ENCODE measurements at places on chromosomes 16 and 17. TPM values are rescaled to one million over a fixed set of nuclear protein-coding genes. Genes with fewer than 3 reads are reported as not detected.

Gene ACTG1
- total RNA-seq, result 1,735 TPM

DNA sequence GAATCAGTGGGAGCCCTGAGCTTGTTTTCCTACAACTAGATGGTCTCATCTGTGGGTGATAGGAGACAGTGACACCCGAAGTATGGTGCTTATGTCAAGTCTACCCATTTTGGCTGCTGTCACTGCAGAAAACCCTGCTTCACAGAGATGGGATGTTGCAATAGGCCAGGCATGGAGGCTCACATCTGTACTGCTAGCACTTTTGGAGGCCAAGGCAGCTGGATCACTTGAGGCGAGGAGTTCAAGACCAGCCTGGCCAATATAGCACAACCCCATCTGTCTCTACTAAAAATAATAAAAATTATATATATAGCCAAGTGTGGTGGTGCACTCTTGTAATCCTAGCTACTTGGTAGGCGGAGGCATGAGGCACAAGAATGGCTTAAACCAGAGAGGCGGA is 2.3 kb upstream of the HERPUD1 start:
- DNase-seq, result no peak

DNA sequence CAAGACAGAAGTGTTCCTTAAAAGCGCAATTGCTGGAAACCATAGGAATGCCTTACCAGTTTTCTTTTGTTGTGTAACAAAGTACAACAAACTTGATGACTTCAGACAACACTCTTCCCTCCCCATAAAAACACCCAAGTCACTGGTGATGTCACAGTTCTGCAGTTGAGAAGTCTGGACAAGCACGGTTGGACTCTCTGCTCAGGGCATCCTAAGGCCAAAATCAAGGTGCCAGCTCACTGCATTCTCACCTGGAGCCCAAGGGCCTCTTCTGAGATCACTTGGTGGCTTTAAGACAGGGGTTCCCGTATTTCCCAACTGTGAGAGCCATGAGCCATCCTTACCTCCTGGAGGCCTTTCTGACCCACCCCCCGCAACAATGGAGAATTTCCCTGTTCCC is 45.6 kb upstream of the MEAK7 start:
- peak; percentile 40 for DNase-seq

GRCh38 chr16:30660424-30661261 is 2.4 kb downstream of the FBRS start:
- peak; percentile 51 for DNase-seq

GRCh38 chr16:6204945-6205344 is 1107.3 kb upstream of the EEF2KMT start:
- no peak for DNase-seq

Gene TBC1D26
- total RNA-seq, result not detected

Gene TAC4
- total RNA-seq, result not detected

Gene PRKCB
- total RNA-seq, result 222 TPM

DNA sequence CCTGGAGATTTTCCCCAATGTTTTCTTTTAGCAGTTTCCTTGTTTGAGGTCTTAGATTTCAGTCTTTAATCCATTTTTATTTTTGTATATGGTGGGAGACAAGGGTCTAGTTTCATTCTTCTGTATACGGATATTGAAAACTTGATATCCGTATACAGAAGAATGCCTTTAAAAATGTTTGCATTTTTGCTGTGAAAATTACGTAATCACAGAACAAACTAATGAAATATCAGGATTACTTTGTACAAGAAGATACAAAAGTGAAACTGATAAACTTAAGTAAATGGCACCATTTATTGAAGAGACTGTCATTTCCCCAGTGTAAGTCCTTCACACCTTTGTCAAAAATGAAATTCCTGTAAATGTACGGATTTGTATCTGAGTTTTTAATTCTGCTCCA is 13.3 kb downstream of the CEP112 start:
- DNase-seq, result no peak

DNA sequence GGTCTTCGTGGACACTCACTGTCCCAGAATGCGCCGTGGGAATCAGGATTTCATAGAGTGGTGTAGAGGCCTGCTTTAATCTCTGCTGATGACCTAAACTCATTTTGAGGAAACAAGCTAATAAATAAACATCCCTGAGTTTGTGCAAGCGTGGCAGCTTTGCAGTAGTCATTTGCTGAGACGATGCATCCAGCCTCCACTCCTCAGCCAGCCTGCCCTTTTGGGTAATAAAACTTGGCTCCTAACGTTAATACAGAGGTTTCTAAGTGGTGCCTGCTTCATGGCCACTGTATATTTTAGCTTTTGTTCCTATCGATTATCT is 1.3 kb downstream of the DGKE start:
- no peak for DNase-seq

Gene CCL5
- total RNA-seq, result 793 TPM

Gene UTS2R
- total RNA-seq, result 0.28 TPM

Gene GH1
- total RNA-seq, result not detected

GRCh38 chr17:36089888-36090836 is at the start of gene CCL3:
TSS of gene CCL3 (minus strand) at chr17:36090143. CDS start at chr17:36090058, 85 bp downstream.
- peak; percentile 60 for DNase-seq

- peak; percentile 35 for DNase-seq
These were observed 74.5 kb upstream of the DYNLRB2 start for GRCh38 chr16:80466024-80466987.

GRCh38 chr17:22512997-22513538 is 820.7 kb downstream of the KCNJ18 start:
- DNase-seq, result no peak

- DNase-seq, result peak; percentile 99
These were observed 452 bp downstream of the SREBF1 start for GRCh38 chr17:17836250-17836817.

Gene NOMO2
- 73.5 TPM for total RNA-seq

GRCh38 chr16:88076211-88076931 is 125.1 kb downstream of the BANP start:
- no peak for DNase-seq

DNA sequence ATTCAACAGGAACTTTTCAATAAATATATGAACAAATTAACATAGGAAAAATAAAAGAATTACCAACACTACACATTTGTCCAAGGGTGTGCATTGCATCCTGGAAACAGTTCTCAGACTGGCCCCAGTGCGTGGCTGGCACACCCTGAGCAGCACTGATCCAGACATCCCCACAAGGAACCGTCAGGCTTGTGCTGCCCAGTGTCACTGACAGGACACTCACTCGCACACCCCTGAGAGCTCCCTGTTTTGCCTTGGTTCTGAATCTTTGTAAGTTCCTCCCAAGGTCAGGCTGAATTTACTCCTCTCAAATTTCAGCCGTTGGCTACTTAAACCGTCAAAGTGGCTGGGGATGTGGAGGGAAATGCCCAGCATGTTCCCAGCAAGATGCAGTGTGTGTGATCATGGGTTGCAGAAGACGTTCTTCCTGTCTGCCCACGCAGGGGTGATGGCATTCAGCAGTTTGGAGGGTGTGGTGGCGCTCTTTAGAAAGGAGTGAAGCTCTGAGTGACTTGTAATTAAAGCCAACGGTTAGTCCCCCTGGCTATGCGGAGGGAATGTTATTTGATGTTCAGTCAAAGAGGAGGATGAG is 1.7 kb downstream of the MT2A start:
- DNase-seq, result peak; percentile 91

DNA sequence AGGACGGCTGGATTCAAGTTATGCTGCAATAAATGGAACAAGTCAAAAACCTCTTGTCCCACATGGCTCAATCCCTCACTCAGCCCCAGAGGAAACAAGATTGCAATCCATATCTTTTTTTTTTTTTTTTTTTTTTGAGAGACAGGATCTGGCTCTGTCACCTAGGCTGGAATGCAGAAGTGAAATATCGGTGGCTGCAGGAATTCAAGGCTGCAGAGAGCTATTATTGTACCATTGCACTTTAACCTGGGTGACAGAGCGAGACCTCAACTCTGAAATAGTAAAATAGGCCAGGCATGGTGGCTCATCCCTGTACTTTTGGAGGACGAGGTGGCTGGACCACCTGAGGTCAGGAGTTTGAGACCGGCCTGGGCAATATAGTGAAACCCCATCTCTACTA is 2.7 kb upstream of the PDE6G start:
- no peak for DNase-seq

- DNase-seq, result no peak
These were observed 251.6 kb downstream of the KCNJ2 start for GRCh38 chr17:70420861-70421445.

GRCh38 chr17:42016941-42017865 is at the start of gene DNAJC7:
TSS of gene DNAJC7 (minus strand) at chr17:42017439. CDS start at chr17:42017416, 23 bp downstream.
- peak; percentile 86 for DNase-seq
